T-cell (primary cell): ENCODE measurements at places on chromosomes 4 and X.

DNA sequence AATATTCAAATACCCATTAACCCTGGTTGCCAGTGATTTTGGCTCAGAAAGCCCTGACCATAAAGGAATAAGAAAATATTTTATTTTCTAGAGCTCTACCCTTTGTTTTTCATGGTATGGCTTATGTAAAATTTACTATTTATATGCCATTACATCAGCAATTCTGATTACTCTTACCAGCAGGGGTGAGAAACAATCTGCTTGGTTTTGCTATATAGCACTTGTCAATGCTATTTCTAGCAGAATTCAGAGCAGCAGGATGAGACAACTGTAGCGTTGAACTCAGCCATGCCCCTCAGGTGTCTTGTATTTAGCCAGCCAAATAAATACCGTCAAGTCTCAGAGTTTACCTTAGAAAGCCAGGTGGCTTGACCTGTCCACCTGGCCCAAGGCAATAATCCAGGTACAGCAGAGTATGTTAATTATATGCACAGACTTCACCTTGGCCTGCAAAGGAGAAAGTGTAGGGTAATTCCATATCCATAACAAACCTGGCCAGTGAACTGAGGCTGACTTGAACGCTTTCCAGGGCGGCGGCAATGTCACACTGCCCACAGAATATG, 1303.5 kb downstream of the RAPGEF2 start:
- DNase-seq = no peak
- H3K4me1 ChIP-seq = no peaks in the 10 kb centered on the region
- H3K27ac ChIP-seq = no peak overlapping the region
- H3K4me3 ChIP-seq = no peak overlapping the region

- no peaks in the 10 kb centered on the region for H3K4me1 ChIP-seq
- no peak overlapping the region for H3K4me3 ChIP-seq
- H3K27ac ChIP-seq = no peak overlapping the region
- H3K36me3 ChIP-seq = no peaks in the 10 kb centered on the region
- no peak for DNase-seq
Observed at GRCh38 chr4:92714640-92715039, 410.9 kb downstream of the GRID2 start.

DNA sequence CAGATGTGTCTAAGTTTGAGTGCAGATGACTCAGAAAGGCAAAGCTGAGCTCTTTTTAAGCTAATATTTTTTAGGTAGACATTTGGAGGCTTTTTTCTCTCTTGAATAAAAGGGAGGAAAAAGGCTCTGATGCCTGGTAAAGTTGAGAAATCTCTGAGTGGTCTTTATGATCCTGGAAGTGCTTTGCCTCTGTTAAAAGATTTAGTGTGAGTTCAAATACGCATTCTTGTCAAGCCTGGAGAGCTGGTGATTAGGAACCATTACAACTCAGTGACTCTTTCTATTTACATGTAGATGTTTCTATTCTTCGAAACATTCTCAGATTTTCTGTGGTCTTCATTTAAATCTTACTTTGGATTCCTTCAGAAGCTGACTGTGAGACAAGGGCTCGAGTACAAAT, 143.4 kb upstream of the MED14 start:
- no peak for DNase-seq
- H3K4me1 ChIP-seq = no peaks in the 10 kb centered on the region
- H3K27ac ChIP-seq = no peak overlapping the region
- H3K36me3 ChIP-seq = no peaks in the 10 kb centered on the region
- no peak overlapping the region for H3K4me3 ChIP-seq

DNA sequence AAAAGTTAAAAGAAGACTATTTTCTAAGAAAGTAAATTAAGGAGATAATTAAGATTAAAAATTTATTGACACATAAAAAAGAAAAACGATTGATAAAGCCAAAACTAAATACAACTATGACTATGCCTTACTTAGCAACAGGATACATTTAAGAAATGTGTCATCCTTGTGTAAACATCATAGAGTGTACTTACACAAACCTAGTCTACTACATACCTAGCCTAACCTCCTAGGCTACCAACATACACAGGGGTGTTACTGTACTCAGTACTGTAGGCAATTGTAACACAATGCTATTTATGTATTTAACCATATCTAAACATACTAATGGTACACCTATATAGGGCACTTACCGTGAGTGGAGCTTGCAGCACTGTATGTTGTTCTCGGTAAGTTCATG, 108.3 kb downstream of the ANXA10 start:
- H3K4me1 ChIP-seq = no peaks in the 10 kb centered on the region
- no peak for DNase-seq
- H3K27me3 ChIP-seq = no peaks in the 10 kb centered on the region
- no peak overlapping the region for H3K4me3 ChIP-seq
- no peak overlapping the region for H3K27ac ChIP-seq

- H3K27me3 ChIP-seq = peaks cover 13% of the 10 kb centered on the region
- no peak for DNase-seq
- H3K36me3 ChIP-seq = no peaks in the 10 kb centered on the region
Observed at GRCh38 chr4:93835929-93836328, 7.4 kb downstream of the ATOH1 start.

DNA sequence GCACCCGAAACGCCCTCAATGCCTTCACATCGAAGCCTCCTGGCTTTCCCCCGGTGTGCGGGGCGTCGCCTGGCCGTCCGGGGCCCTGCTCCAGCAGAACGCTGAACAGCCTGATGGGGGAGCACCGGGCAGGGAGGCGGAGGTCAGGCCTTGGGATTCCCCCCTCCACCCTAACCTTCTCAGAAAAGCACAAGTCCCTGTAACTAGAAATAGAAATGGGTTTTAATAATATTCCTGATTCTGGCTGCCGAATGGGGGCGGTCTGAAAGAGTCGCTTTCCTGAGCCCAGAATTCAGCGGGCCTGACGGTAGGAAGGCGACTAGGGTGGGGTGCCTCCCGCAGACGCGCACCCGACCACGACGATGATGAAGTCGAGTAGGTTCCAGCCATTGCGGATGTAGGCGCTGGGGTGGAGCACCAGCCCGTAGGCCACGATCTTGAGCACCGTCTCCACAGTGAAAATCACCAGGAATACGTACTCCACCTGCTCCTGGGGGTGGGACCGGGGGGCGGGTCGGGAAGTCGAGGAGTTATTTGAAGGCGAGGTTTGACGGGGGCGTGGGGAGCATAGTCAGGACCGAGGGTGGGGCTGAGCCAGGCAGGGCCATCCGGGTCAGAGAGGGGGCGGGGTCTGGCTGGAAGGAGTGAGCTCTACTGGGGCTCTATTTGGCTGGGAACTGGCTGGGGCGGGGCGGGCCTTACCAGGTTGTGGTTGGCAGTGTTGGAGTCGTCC, 2.5 kb downstream of the CACNA1F start:
- H3K27ac ChIP-seq = peak overlapping the region; percentile 80
- H3K4me1 ChIP-seq = peaks cover 25% of the 10 kb centered on the region
- DNase-seq = peak; percentile 18
- no peaks in the 10 kb centered on the region for H3K27me3 ChIP-seq

- no peak overlapping the region for H3K27ac ChIP-seq
- no peak overlapping the region for H3K4me3 ChIP-seq
Observed at GRCh38 chrX:133609166-133609565, 193.9 kb upstream of the GPC4 start.

- no peak overlapping the region for H3K4me3 ChIP-seq
- no peaks in the 10 kb centered on the region for H3K4me1 ChIP-seq
- DNase-seq = no peak
- H3K27ac ChIP-seq = no peak overlapping the region
- H3K27me3 ChIP-seq = no peaks in the 10 kb centered on the region
Observed at GRCh38 chr4:16607241-16608066, 291.0 kb downstream of the LDB2 start.

GRCh38 chr4:24968278-24968677, 55.4 kb upstream of the CCDC149 start:
- no peak overlapping the region for H3K27ac ChIP-seq
- H3K36me3 ChIP-seq = no peaks in the 10 kb centered on the region
- H3K27me3 ChIP-seq = peaks cover 5% of the 10 kb centered on the region

DNA sequence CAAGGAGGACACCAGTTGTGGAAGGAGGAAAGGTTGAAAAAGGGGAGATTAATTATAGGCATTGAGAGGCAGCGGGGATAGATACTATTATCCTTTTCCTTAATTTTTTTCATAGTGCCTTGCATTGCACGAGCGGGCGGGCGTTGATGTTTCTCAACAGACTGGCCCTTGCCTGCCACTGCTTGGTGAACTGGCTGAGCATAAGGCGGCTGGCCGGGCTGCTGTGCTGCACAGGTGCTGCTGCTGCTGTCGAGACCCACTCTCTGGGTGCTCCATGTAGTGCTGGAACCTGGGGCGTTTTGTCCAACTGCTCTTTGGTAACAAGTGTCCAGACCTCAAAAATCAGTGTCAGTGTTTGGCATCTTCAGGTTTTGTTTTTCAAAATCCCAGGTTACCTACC, 83.3 kb upstream of the PAQR3 start:
- H3K27ac ChIP-seq = no peak overlapping the region
- no peak overlapping the region for H3K4me3 ChIP-seq
- H3K27me3 ChIP-seq = no peaks in the 10 kb centered on the region
- no peaks in the 10 kb centered on the region for H3K4me1 ChIP-seq
- H3K36me3 ChIP-seq = no peaks in the 10 kb centered on the region
- no peak for DNase-seq

DNA sequence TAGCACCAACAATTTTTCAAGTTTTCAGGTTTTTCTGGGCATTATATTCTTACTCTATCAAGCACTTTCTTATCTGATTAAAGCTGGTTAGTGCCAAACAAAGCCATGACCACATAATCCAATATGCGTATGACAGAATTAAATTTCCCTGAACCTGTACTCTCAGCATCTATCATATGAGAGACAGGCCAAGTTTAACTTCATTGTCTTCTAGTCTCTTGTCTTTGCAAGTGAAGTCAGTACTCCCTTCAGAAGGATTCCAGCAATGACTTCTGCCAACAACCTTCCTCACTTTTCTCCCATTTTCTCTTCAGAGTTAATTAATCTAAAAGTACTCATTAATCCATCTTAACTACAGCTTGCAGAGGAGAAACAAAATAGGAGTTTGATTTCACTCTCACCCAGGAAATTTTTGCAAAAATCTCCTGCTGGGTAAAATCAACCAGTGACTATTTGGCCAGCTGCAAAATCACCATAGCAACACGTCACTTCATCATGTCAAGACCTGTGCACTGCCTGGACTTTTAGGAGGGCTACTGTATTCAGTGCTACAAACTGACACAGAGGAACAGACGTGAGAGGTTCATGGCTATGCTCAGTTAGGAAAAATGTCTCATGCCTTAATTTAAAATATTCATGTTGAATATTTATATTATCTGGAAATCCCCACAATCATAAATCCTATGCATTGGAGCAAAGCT, 208.4 kb downstream of the ANTXR2 start:
- no peaks in the 10 kb centered on the region for H3K36me3 ChIP-seq
- H3K4me1 ChIP-seq = no peaks in the 10 kb centered on the region
- H3K27ac ChIP-seq = no peak overlapping the region
- no peak for DNase-seq
- H3K27me3 ChIP-seq = no peaks in the 10 kb centered on the region
- no peak overlapping the region for H3K4me3 ChIP-seq

DNA sequence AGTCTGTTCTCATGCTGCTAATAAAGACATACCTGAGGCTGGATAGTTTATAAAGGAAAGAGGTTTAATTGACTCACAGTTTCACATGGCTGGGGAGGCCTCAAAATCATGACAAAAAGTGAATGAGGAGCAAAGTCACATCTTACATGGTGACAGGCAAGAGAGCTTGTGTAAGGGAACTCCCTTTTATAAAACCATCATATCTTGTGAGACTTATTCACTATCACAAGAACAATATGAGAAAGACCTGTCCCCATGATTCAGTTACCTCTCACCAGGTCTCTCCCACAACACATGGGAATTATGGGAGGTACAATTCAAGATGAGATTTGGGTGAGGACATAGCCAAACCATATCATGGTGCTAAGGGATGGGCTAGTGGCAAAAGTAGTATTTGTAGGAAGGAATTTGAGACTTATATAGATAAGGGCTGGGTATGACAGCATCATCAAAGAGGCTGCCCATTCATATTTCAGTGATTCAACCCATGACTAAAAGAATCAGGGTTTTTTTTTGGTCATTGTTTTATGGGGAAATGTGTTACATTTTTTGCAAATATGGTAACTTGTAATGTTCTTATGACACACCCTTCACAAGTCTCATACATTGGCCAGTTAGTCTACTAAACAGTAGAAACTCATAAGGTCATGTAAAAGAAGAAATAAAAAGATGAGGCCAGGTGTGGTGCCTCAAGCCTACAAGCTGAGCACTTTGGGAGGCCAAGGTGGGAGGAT, 34.7 kb downstream of the NUP62CL start:
- no peaks in the 10 kb centered on the region for H3K27me3 ChIP-seq
- no peak overlapping the region for H3K4me3 ChIP-seq
- no peaks in the 10 kb centered on the region for H3K4me1 ChIP-seq
- no peaks in the 10 kb centered on the region for H3K36me3 ChIP-seq
- DNase-seq = no peak

- H3K36me3 ChIP-seq = no peaks in the 10 kb centered on the region
- no peaks in the 10 kb centered on the region for H3K27me3 ChIP-seq
- no peak overlapping the region for H3K27ac ChIP-seq
Observed at GRCh38 chr4:7461230-7461629, 26.5 kb upstream of the PSAPL1 start.

GRCh38 chr4:108877821-108878220, 115.0 kb upstream of the ETNPPL start:
- H3K36me3 ChIP-seq = no peaks in the 10 kb centered on the region
- H3K27ac ChIP-seq = no peak overlapping the region
- no peak for DNase-seq
- no peak overlapping the region for H3K4me3 ChIP-seq
